Stimulated activated CD4-positive, alpha-beta T cell treated with anti-CD3 and anti-CD28 coated beads, Interleukin-4, amount 100 ng/mL, for 4 hours (primary cell): ENCODE measurements at places on chromosomes 4 and X.

GRCh38 chrX:45765281-45765680 is 564.6 kb upstream of the DIPK2B start:
- no peak for DNase-seq

DNA sequence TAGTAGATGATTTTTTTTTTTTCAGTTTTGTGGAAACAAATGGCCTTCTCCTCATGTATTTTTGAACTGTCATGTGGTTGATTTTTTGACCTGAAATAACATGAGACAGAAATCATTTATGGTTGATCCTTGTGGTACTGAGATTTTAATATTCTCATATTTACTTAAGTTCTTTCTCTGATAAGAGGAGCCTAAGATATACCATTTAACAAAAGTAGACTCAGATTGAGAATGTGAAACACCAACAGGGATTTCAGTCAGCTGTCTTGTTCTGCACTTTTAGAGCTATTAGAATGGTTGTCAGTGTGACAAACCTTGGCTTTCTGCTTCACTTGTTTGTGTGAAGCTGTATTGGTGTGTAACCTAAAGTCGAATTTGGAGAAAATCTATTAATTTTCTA is 575.7 kb downstream of the SPOCK3 start:
- DNase-seq = no peak

- DNase-seq = no peak
These were observed 36.5 kb downstream of the FBXW7 start for GRCh38 chr4:152499344-152499743.

DNA sequence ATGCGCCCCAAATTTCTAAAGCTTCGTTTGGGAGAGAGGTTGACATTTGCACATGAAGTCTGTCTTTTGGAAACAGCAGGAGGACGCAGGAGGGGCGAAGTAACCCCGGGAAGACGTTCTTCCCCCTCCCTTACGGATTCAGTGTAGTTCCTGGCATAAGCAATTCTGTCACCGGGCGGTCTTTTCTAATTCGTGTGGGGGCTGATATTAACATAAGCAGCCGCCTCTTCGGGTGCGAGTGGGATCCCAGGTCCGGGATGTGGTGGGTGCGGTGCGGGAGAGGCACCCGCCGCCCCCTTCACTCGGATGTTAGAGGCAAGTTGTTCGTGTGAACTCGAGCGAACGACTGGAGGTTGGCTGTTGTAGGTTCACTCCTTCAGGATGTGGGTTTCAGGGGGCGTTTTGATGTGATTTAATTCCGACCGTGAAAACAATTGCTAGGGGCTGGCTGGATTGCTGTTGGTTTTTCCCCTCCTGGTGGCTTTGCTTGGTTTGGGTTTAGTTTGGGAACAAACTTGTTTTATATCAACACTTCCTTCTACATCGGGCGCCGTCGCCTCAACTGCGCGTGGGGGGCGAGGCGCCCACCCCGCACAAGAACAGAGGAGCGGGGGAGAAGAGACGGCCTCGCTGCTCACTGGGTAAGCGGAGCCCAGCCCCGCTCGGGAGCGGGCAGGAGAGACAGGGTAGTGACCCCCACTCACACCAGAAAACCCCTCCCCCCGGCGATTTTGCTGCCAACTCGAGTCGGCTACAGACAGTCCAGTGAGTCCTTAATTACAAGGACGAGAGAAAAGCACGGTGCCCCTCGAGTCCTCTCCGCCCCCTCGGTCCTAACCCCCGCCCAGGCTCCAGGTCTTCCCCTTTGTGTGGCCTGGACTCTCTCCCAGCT is 2.9 kb upstream of the LEF1 start:
- DNase-seq = peak; percentile 72

DNA sequence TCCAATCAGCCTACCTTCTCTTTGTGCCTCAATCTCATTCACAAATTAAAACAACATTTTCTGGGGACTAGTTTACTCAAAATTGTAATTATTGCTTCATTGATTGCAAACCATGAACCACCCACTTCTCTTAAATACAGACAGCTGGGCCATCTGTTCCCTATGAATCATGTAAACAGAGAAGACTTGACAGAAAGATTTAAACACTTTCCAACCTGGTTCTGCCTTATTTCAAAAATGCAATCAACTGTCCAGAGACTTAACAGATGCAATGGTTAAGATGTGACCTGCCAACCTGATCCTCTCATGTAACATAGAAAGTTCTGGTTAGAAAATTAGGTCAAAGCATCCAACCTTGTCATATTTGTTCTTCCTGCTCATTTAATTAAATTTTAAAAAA is 20.8 kb upstream of the SERTM2 start:
- no peak for DNase-seq

DNA sequence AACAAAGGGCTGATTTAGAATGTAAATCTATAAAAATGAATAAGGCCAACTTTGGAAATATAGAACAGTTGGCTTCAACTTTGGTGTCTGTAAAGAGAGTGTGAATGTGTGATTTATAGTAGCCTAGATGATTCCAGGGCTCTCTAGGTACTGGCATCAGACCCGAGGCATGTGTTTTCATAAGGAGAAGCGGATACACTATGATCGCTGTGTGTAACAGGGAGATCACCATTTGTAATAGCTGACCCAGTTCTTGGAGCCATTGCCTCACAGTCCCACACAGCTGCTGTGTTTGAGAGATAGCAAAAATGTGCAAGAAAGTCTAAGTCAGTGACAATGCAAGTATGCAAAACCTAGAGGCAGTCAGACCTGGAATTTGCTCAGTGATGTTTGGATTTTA is 135.1 kb downstream of the REPS2 start:
- no peak for DNase-seq

- DNase-seq = no peak
These were observed 85.9 kb upstream of the UGT8 start for GRCh38 chr4:114512595-114513295.

DNA sequence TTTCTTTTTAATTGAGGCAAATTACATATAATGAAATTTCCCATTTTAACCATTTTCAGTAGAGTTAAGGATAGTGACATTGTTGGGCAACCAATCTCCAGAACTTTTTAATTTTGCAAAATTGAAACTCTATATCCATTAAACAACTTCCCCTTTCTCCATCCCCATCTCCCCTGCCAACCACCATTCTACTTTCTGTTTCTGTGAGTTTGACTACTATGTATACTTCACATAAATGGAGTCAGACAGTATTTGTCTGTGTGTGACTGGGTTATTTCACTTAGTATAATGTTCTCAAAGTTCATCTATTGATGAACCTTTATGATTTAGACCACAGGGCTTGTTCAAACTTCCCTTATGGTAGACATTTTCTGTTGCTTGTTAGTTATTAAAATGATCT is 364.5 kb upstream of the MAD2L1 start:
- DNase-seq = no peak

- DNase-seq = no peak
These were observed 21.1 kb upstream of the HSFX4 start for GRCh38 chrX:149908308-149908707.

DNA sequence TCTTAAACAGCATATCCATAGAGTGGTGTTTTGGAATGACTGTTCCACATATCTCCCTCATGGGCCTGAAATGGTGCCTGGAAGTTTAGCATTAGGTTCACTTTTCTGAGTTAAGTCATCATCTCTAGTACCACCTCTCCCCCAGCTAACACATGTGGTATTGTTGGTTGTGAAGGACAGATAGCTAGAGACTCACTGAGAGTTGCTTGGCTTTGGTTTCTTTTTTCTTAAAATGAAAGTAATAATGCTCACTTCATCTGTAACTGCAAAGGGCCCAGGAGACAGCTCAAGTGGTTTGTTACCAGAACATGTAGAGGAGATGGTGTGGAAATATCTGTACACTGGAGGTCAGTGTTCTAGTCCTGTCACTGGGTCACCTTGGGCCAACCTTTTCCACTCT is 90.9 kb downstream of the EFNB1 start:
- no peak for DNase-seq

DNA sequence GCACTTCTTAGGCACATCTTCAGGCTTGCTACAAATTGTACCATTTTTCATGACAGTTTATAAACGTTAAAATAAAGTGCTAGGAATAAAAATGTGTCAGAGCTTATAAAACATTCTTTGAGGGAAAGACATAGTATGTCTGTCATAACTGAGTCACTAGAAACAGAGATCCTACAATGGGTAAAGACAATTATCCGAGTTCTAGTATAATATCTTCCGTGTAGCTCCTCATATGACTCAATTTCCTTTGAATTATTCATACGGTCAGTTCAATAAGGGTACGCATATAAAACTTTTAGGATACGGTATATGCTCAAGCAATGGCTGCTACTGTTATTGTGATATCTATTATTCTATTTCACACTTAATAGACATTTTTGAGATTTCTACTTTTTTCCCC is 349.1 kb downstream of the PCDH10 start:
- DNase-seq = no peak

DNA sequence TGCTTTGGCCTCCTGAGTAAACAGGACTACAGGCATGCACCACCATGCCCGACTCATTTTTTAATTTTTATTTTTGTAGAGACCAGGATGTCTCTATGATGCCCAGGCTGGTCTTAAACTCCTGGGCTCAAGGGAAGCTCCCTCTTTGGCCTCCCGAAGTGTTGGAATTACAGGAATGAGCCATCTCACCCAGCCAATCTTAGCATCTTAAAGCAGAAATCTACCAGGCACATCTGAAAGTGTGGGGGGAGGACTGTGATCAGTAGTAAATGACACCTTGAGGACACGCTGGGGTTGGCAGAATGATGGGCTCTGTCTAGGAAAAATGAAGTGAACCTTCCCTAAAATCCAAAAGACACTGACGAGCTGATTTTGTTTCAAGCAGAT is 149.2 kb downstream of the SPATA18 start:
- no peak for DNase-seq

GRCh38 chrX:31649201-31649600 is 577.4 kb upstream of the FTHL17 start:
- no peak for DNase-seq

- no peak for DNase-seq
These were observed 10.4 kb downstream of the AWAT1 start for GRCh38 chrX:70244881-70245280.

DNA sequence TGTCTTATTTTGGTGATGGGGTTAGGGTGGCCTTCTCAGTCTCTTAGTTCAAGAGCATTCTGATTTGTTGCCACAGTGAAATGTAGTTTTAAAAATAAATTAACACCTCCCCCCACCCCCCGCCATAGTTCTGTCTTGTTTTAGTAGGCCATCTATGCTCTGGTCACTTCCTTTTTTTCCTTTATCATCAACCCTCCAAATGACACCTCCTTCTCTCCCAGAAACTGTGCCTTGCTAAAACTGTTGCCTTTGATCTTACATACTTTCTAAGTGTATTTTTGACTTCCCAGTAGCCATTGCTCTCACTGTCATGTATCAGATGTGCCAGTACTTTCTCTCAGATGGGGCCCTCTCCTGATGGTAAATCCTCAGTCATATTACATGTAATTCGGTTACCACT is 14.5 kb upstream of the NDUFC1 start:
- no peak for DNase-seq

GRCh38 chr4:137623013-137623412 is 90.7 kb upstream of the PCDH18 start:
- no peak for DNase-seq

GRCh38 chr4:78418406-78418805 is 133.2 kb upstream of the ANXA3 start:
- no peak for DNase-seq

DNA sequence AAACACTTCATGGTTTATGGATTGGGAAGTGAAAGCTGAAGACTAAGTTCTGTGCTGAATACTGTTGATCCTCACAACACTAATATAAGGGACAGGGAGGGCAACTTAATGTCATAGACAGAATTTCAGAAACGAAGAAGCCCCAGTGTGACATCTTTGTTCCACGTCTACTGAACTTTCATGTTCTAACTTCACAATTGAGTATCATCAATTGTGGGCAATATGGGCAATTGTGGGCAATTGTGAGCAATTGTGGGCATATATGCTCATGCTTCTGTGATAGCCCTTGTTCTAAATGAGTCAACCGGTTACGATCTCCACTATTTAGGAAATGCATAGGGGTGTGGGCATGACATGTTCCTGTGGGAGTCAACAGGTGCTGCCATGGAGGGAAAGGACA is 33.7 kb downstream of the CYBB start:
- no peak for DNase-seq

DNA sequence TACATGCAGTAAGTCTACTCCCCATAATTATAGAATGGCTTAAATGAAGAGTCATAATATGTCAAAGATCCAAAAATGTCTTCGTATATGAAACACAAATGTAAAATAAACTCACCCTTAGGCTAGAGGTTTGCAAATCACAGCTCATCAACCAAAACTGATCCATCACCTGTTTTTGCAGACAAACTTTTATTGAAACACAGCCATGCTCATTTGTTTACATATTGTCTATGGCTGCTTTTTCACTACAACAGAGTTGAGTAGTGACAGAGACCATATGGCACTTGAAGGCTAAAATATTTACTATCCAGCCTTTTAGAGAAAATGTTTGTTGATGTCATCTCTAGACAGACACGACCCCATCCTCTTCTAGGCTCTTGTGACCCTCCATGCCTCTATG is 64.5 kb upstream of the GEMIN8 start:
- DNase-seq = no peak

DNA sequence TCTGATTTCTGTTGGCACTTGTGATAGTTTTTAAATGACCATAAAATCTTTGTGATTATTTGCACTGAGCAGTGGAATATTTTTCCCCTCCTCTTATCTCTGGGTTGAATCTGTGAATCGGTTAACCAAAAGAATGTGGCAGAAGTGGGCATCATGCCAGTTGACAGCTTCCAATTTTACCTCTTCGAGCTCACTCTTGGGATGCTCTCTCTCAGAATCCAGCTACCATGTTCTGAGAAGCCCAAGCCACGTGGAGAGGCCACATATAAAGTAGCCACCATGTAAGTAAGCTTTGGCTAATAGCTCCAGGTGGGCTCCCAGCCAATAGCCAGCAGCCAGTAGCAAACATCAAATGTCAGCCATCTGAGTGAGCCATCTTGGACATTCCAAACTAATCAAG is 12.9 kb upstream of the WDR19 start:
- no peak for DNase-seq

DNA sequence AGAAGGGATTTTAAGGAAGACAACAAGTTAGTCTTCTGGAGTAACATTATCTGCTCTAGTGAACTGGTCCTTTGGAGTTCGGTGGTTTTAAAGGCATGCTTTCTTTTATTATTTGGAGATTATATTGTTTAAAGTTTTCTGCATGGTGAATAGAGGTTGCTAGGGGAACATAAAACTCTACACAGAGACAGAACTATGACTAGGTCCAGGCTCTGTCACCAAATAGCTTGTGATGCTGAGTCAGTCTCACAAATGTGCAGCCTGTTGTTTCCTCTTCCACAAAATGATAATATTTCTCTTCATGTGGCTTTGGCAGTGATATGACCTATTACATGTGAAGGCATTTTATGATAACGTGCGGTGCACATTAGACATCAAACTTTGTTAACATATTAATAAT is 132.6 kb downstream of the PACRGL start:
- DNase-seq = no peak

DNA sequence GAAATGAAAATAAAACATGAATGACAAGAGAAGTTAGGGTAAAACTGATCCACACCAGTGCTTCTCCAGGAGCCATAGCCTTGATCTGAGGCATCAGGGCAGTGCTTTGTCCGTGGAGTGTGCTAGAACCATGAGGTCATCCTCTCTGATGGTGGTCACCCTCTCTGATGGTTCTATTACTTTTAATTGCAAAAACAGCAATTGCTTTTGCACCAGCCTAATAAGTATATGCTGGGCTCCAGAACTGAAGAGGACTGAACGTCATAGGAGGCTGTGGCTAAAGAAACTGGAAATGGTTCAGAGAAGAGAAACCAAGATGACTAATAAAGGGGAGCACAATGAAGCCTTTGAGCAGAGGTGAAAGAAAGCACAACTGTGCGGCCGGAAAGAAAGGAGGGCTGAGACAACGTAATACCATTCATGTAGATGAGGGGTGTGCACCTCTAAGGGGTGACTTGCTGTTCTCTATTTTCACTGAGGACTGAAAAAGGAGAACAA is 17.0 kb upstream of the TMEM154 start:
- peak; percentile 18 for DNase-seq
